ENCODE measurements at places on chromosomes 11 and 22.

DNA sequence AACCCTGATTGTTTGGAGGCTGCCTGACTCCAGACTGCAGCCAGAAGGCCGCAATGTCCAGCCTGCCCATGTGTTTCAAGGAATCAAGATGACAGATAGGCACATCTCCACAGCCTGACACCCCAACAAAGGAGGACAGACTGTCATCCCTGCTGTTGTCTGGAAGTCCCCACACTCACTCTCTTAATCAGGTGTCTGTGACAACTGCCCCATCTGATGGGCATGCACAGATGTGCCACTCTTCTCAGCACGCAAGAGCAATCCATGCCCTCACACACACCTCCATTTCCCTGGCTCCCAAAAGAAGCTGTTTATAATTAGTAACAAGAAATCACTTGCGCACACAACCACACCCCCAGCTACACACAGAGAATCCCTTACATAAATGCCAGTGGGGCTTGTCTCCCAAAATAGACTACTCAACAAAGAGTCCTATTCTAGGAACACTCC is 117.6 kb downstream of the C11orf58 start:
- peak; percentile 67 for DNase-seq

DNA sequence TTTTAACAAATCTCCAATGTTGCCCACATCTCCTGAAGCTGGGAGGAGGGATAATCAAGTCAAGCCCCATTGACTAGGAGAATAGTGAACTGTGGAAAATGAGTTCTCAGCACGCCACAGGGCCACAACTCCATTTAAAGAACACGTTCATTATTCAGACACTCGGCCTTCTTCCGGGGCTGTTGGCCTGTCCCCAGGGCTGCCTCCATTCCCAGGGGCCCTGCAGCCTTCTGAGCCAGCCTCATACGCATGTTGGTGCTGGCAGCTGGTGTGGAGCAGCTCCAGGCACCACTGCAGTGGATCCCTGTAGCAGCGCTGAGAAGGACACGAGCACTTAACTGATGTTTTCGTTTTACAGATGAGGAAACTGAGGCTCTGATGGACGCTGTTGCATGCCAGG is 87.5 kb upstream of the RCN1 start:
- no peak for DNase-seq

DNA sequence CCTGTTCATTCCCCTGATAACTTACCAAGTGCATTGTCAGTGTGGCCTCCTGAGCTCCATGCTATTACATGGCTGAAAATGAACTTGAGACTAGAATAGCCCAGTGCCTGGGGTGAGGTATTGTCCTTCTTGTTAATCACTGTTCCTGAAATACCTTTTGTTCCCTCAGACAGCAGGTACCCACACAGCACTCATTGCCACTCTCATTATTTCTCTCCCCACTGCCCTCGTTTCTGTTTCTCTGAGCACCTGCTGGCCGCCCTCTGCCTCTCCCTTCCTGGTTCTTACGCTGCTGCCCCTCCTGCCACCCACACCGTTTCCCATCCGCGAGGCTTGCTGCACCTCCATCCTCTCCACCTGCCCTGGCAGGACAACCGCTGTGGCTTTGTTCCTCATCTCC is 36.9 kb upstream of the RAB1B start:
- DNase-seq = no peak

DNA sequence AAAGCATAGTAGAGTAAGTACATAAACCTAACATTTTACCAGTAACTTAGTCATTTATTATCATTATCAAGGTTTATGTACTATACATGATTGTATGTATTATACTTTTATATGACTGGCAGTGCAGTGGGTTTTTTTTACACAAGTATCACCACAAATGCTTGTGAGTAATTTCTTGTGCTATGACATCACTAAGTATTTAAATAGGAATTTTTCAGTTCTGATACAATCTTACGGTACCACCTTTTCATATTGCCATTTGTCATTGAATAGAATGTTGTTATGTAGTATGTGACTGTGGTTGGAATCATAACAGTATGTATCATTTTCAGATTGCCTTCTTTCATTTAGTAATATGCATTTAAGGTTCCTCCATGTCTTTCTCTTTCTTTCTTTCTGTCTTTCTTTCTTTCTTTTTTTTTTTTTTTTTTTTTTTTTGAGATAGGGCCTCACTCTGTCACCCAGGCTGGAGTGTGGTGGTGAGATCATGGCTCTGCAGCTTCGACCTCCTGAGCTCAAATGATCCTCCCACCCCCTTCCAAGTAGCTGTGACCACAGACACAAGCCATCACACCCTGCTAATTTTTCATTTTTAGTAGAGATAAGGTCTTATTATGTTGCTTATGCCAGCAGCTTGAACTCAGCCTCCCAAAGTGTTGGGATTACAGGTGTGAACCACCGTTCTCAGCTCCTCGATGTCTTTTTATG is 18.6 kb downstream of the ATM start:
- no peak for DNase-seq
